ENCODE measurements at places on chromosomes 16 and 17.

DNA sequence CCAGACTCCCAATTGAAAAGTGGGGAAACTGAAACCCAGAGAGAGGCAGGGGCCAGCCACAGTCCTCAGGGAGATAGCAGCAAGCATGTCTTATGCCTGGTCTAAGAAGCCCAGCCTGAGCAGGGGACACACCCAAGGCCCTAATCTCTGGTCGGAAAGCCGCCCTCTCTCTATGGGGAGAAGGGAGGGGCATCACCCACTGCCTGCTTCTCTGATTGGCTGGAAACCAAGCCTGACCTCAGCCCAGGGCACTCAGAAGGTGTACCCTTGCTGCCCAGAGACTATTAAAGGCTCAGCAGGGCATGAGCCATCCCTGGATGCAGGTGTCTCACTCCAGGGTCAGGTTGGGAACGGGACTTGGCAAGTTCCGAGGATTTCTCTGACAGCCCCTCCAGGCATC lies 5.7 kb upstream of the KRT13 start:
- no peak for DNase-seq

GRCh38 chr17:76738468-76738850 lies 540 bp downstream of the MFSD11 start:
- no peak for DNase-seq

- no peak for DNase-seq
Measured at GRCh38 chr16:50304467-50305440, 38.4 kb downstream of the ADCY7 start.

DNA sequence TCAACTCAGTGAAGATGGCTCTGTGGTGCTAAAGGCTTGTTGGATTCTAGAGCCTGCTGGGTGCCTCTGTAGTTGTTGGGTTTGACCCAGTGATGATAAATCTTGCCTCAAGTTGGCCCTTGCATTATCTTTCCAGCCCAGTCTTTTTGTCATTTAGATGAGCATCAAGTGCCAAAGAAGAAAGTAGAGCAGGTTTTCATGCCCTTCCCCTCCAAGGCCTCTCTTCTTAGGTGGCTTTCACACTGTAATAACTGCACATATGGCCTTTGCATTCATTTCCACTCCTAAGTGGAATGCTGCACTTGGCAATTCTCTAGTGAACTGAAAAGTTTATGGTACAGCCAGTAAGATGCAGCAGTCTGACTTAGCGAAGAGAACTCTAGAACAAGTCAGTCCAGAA lies 165.1 kb downstream of the PHKB start:
- DNase-seq = no peak

DNA sequence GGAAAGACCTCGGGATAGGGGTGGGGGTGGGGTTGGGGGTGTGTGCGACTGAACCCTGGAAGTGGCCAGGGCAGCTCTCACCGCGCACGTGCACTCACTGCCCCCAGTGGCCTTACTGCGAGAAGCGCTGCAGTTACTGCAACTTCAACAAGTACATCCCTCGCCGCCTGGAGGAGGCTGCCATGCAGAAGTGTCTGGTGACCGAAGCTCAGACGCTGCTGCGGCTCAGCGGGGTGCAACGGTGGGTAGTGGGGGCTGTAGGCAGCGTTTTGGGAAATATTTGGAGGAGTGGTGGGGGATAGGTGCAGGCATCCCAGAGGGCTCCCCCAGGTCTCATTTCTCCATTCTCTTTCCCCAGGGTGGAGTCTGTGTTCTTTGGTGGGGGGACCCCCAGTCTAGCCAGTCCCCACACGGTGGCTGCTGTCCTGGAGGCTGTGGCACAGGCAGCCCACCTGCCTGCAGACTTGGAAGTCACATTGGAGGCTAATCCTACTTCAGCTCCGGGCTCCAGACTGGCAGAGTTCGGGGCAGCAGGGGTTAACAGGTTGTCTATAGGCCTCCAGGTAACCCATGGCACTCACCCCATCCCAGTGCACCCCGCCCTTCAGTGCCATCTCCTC lies 972 bp downstream of the RSAD1 start:
- DNase-seq = peak; percentile 81

GRCh38 chr17:57522042-57523005 lies 222.8 kb downstream of the CCDC182 start:
- DNase-seq = no peak

DNA sequence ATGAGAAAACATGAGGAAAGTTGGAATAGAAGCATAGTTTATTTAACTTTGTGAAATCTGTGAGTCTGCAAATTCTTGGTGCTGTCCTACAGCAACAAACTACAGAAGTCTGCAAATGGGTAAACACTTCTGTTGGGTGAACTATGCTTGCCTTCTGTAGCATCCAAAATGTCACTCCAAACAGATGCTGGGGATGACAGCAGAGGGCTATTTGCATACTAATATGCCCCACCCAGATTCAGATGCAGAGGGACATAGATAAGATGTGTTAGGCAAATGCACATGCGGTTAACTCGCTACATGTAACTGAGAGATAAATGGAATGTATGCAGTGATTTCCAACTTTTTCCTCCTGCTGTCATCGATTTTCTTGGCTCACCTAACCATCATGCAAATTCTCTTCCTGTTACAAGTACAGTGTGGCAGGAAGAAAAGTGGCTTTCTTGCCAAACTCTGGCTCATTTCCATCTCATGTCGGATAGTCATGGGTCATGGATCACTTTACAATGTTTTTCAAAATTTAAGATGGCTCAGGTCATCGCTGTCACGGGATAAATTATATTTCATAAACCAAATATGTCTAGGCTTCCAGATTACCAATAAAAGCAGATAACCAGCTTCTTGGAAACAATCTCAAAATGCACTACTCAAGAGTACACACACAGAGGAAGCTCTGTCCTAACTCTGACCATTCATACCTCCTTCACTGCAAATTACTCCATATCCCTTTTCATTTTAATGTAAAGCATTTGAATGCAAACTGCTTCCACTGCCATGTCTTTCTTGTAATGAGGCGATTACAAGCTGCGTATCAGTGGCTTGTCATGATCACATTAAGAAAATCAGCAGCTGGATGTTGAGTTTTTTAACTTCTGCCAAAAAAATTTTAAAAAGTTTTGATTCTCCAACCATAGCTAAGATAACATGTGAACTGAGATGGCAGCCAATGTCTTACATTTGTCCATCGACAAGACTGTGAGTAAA lies 47.7 kb downstream of the ADAMTS18 start:
- no peak for DNase-seq

- no peak for DNase-seq
Measured at GRCh38 chr17:66737524-66737923, 97.4 kb upstream of the CACNG5 start.

- DNase-seq = no peak
Measured at GRCh38 chr17:21036361-21036881, 6.4 kb downstream of the USP22 start.

- no peak for DNase-seq
Measured at GRCh38 chr16:10145542-10146035, 36.6 kb downstream of the GRIN2A start.

- no peak for DNase-seq
Measured at GRCh38 chr17:48484850-48485249, 46.0 kb downstream of the HOXB1 start.

DNA sequence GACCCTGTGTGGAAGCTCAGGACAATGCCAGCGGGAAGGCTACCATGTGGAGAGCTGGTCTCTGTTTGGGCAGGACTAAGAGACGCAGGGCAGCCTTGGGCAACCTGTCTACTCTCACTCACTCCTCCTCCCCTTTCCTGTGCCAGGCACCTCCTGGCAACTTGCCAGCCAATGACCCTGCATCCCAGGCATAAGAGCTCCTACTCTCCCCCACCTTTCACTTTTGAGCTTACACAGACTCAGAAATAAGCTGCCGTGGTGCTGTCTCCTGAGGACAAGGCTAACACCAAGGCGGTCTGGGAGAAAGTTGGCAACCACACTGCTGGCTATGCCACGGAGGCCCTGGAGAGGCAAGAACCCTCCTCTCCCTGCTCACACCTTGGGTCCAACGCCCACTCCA lies 2.6 kb downstream of the HBM start:
- DNase-seq = no peak

DNA sequence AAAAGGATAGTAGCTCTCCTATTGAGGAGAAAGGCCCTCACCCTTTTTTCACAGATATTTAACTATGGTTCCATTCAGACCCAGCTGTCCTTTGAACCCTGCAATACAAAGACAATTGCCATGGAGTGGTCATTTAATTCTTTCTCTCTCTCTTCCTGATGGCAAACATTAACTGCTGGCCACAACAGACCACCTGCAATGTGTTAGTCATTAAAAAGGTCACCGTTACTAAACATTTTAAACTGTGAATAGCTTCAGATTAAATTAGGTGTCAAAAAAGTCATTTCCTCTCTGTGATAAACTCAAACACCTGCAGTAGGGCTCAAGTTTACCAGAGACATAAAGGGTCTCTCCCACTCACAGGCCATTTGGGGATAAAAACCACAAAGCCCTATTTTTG lies 697.2 kb downstream of the TOX3 start:
- DNase-seq = no peak

GRCh38 chr16:68417711-68418301 lies 30.5 kb downstream of the SMPD3 start:
- peak; percentile 83 for DNase-seq

Measured in germinal center (tissue), 1 donor.